ENCODE measurements at places on chromosomes 7 and 10. TPM values are rescaled to one million over a fixed set of nuclear protein-coding genes. Genes with fewer than 3 reads are reported as not detected.

Gene FANK1
- 2.3 TPM for total RNA-seq

Gene CFAP69
- total RNA-seq, result 6.4 TPM

Gene METTL27
- 10.7 TPM for total RNA-seq

Gene CCT6A
- 193 TPM for total RNA-seq

Gene CNPY1
- not detected for total RNA-seq

Gene GPR37
- total RNA-seq, result 7.0 TPM

Data from fibroblast of the aortic adventitia (primary cell).